ENCODE measurements at places on chromosomes 12 and 14.

DNA sequence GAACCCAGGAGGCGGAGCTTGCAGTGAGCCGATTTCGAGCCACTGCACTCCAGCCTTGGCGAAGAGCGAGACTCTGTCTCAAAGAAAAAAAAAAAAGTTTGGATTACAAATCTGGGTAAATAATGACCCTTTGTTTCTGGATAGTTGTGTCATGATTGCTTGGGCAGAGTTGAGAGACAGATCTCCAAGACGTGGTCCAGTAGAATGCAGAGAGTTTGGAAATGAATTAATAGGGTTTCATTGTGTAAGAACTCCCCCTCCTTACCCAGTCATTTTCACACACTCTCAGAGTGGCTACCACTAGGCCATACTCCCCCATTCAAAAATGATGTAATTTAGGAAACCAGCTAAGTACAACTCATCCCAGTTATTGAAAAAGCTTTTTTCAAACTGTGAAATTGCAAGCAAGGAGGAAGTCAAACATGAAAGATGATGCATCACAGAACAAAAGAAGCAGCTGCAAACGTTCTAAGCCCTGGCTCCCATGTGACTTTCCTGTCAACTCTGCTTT, 1331.9 kb downstream of the AACS start:
- H3K4me1 ChIP-seq = no peaks in the 10 kb centered on the region
- no peak overlapping the region for H3K4me3 ChIP-seq
- no peaks in the 10 kb centered on the region for H3K36me3 ChIP-seq
- H3K27me3 ChIP-seq = no peaks in the 10 kb centered on the region
- DNase-seq = no peak
- no peak overlapping the region for H3K27ac ChIP-seq

GRCh38 chr14:69483765-69484443, 624 bp upstream of the PLEKHD1 start:
- H3K27ac ChIP-seq = no peak overlapping the region
- H3K27me3 ChIP-seq = no peaks in the 10 kb centered on the region
- no peaks in the 10 kb centered on the region for H3K36me3 ChIP-seq
- DNase-seq = no peak
- no peak overlapping the region for H3K4me3 ChIP-seq

DNA sequence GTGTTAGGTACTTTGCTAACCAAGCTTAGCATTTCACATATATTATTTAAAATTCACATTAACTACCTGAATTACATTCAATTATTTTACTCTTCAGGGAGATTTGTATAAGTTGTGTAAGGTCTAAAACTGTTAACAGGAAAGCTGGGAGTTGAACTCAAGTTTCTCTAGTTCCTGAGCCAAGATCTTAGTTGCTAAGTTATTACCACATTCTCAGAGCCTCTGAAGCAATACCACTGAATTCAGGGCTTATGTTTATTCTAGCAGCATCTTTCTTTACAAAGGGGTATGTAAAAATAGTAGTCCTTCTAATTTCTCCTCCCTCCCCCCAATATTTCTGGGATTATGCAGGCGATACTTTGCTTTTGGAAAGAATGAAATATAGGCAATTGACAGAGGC, 786.8 kb downstream of the DIO2 start:
- no peaks in the 10 kb centered on the region for H3K36me3 ChIP-seq
- no peak overlapping the region for H3K27ac ChIP-seq
- H3K4me3 ChIP-seq = no peak overlapping the region
- no peaks in the 10 kb centered on the region for H3K27me3 ChIP-seq
- H3K4me1 ChIP-seq = no peaks in the 10 kb centered on the region

- peaks cover 5% of the 10 kb centered on the region for H3K4me1 ChIP-seq
- DNase-seq = no peak
- H3K27ac ChIP-seq = no peak overlapping the region
- no peak overlapping the region for H3K4me3 ChIP-seq
- H3K36me3 ChIP-seq = no peaks in the 10 kb centered on the region
Measured at GRCh38 chr12:124680863-124681778, 113.7 kb upstream of the NCOR2 start.

GRCh38 chr12:131589966-131590365, 120.9 kb upstream of the SFSWAP start:
- DNase-seq = no peak
- no peak overlapping the region for H3K27ac ChIP-seq

DNA sequence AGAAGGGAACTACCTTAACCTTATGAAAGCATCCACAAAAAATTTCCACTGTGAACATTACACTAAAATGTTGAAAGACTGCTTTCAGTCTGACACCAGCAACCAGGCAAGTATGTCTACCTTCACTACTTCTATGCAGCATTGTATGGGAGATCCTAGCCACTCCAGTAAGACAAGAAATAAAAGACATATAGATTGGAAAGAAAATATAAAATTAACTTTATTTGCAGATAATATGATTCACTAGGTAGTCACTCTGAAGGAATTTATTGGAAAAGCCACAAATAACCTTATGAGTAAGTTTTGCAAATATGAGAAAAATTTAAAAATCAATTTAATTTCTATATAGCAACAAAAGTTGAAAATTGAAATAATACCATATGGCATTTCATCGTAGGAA, 172.0 kb downstream of the RERGL start:
- no peak overlapping the region for H3K4me3 ChIP-seq
- H3K36me3 ChIP-seq = no peaks in the 10 kb centered on the region
- no peaks in the 10 kb centered on the region for H3K4me1 ChIP-seq
